Activated naive CD8-positive, alpha-beta T cell treated with anti-CD3 and anti-CD28 coated beads for 36 hours (primary cell): ENCODE measurements at places on chromosomes 4 and X. TPM values are rescaled to one million over a fixed set of nuclear protein-coding genes. Genes with fewer than 3 reads are reported as not detected.

Gene FAM120C
- total RNA-seq, result 8.0 TPM

Gene PCDH11X
- total RNA-seq, result not detected

Gene TCEAL1
- 7.3 TPM for total RNA-seq

Gene GAR1
- total RNA-seq, result 62.9 TPM

Gene CXorf51A
- total RNA-seq, result not detected
